ENCODE measurements at places on chromosomes 16 and 17.

- DNase-seq = no peak
These were observed 29.3 kb upstream of the KDM8 start for GRCh38 chr16:27174007-27174406.

DNA sequence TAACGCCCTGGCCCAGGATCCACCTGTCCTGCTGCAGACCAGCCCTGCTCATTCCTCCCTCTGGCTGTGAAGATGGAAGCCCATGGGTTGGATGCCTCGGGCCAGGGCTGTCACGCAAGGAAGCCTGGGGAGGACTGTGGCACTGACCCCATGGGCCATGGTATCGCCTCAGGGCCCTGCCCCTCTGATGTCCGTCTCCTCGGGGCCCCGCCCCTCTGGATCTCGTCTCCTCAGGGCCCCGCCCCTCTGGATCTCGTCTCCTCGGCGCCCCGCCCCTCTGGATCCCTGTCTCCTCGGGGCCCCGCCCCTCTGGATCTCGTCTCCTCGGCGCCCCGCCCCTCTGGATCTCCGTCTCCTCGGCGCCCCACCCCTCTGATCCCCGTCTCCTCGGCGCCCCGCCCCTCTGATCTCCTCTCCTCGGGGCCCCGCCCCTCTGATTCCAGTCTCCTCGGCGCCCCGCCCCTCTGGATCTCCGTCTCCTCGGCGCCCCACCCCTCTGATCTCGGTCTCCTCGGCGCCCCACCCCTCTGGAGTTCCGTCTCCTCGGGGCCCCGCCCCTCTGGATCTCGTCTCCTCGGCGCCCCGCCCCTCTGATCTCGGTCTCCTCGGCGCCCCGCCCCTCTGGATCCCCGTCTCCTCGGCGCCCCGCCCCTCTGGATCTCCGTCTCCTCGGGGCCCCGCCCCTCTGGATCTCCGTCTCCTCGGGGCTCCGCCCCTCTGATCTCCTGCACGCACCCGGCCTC lies 24.0 kb downstream of the METRNL start:
- DNase-seq = peak; percentile 85

DNA sequence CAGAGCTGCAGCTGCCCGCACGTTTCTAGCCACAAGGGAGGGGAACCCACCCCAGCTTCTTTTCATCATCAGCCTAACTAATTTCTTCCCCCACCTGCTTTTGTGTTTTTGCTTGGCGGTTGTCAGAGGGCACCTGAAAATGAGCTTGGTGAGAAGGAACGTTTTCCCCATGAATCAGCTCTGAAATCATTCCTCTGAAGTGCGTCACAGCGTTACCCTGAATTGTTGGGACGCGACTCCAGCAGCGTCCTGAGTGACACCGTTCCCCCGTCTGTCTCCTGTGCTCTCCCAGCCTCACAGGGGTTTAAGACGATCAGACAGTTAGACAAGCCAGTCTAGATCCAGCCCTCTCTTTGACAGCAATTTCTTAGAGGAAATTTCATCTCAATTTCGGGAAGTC lies 722.9 kb upstream of the EEF2KMT start:
- no peak for DNase-seq

DNA sequence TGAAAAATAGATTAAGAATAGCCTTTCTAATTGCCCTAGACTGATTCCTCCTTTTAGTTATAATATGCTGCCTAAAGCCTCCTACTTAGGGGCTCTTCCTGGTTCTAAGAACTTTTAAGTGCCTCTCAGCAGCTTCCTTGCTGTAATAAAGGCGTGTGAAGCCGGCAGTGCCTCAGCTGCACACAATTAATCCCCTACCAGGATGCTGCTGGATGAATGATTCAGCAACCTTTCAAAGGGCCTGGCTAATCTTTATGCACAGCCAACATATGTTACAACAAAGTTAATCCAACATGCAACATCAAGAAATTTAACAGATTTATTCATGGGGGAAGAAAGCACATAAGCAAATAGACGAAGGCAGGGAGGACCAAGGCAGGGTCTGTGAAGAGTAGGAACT lies 145.2 kb downstream of the PMP22 start:
- no peak for DNase-seq

DNA sequence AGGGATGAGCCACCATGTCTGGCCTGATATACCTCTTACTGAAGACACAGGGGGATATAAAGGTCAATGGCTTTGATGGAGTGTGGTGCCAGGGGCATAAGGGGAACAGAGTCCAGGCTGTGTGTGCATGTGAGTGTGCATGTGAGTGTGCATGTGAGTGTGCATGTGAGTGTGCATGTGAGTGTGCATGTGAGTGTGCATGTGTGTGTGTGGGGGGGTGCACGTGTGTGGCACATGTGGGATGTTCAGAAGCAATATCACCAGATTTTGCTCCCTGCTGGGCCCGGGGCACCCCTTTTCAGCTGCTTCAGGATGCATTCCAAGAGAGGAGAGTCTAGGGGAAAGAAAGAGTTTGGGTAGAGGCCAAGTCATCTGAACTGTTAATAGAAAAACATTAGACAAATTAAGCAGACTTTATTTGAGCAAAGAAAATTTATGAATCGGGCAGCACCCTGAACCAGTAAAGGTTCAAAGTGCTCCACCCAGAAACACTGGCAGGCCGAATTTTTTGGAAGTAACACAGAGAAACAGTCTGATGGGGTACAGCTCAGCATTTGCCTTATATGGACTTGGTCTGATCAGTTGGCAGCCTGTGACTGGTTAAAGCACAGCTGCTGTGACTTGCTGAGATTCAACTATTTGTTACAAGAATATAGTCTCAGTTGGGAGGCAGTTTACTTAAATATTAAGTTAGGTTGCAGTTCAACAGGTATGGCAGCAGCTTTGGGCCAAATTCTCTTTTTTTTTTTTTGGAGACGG lies 9.7 kb downstream of the CHST5 start:
- DNase-seq = no peak

DNA sequence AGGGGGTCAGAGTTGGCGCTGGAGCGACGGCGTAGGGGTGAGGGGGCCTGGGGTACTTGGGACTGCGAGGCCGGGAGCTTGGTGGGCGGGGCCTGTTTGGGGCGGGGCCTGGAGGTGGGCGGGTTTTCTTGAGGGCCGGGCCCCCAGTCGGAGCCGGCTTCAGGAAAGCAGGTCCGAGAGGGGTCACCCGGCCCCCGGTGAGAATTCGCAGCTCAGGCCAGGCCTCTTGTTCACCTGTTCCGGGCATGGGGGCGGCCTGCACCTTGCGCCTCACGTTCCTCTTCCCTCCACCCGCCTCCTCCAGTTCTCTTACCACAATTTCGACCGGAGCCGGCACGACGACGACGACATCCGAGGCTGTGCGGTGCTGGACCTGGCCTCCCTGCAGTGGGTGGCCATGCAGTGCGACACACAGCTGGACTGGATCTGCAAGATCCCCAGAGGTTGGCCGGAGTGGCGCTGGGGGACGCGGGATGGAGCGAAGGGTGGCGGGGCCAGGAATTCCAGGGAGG lies 52.5 kb downstream of the MRC2 start:
- no peak for DNase-seq

DNA sequence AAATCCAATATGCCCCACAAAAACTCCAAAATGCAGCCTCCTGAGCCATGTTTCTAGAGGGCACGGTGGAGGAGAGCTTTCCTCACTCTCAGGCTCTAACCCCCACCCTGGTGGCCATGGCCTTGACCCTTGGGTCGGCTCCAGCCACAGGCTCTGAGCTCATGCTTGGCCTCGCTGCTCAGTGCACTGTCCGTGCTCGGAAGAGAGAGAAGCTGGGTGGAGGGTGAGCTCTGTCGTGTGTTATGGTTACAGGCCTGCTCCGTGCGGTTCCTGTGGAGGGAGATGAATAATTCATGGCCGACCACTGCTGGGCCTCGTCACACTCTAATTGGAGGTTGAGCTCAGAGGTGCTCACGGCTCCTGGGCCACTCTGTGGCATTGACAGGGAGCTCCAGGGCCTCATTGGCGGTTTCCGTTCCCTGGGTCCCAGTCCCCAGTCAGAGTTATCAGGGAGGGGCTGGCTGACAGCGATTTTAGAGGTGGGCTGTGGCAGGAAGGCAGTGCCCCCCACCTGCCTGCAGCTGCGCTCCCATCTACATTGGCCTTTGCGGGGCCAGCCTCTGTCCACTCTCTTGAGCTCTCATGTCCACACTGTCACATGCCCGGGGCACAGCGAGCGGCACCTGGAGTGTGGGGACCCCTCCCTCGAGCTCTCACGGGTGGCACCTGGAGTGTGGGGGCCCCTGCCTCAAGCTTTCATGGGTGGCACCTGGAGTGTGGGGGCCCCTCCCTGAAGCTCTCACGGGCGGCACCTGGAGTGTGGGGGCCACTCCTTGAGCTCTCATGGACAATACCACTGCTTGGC lies 24.9 kb downstream of the ACSF3 start:
- peak; percentile 37 for DNase-seq

GRCh38 chr16:12798171-12798570 lies 5.5 kb downstream of the CPPED1 start:
- no peak for DNase-seq

GRCh38 chr17:3157218-3157617 lies 29.9 kb upstream of the OR1G1 start:
- DNase-seq = no peak

DNA sequence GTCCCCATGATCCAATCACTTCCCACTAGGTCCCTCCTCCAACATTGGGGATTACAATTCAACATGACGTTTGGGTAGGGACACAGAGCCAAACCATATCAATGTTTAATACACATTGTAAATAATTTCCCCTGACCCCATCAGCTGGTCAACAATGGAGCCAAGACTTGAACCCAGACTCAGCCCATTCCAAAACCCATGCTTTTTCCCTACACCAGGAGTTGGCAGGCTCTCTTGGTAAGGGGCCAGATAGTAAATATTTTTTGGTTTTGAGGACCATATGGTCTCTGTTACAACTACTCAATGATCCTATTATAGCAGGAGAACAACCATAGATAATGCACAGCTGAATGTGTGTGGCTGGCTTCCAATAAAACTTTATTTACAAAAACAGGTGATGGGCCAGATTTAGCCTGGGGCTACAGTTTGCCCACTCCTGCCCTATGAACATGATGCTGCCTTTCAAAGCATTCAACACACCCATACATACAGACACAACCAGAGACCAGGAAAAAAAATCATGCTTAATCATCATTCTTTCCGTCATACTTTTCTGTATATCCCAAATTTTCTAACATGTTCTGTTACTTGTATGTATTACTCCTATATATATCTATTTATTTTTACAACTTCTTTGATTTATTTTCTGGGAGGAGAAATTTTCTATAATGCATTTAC lies 22.1 kb upstream of the MSI2 start:
- DNase-seq = no peak

GRCh38 chr16:13797718-13798117 lies 122.2 kb upstream of the ERCC4 start:
- DNase-seq = no peak

- DNase-seq = no peak
These were observed at the start of gene KRTAP4-8 for GRCh38 chr17:41098042-41098441. Gene KRTAP4-8, minus strand, starts transcription at chr17:41098142. Its CDS starts 58 bp downstream, at chr17:41098084.

DNA sequence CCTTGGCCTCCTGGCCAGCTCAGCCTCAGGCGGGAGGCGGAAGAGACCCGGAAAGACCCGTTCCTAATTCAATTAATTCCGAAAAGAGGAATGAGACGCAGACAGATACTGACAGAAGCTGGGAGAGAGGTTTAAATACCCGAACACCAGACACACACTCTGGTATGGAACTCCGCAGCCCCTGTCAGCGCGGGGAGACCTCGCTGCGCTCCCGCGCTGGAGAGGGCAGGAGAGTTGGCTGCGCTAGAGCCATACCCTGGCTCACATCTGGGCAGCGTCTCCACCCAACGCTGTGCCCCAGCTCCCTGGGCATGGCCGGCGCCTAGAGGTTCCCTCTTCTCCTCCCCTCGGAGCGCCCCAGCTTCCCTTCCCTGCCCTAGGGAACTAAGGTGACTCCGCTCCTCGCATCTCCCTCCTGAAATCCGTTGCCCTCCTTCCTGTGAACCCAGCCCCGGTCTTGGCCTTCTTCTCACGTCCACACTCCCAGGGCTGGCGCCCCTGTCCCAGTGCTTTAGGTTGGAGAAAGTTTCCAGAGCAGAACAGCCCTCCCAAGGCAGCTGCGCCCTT lies 8.0 kb downstream of the NEUROD2 start:
- DNase-seq = no peak

- DNase-seq = no peak
These were observed 4.1 kb downstream of the CAPN15 start for GRCh38 chr16:531494-532125.

- DNase-seq = no peak
These were observed 33.2 kb upstream of the FAM20A start for GRCh38 chr17:68634345-68634876.

DNA sequence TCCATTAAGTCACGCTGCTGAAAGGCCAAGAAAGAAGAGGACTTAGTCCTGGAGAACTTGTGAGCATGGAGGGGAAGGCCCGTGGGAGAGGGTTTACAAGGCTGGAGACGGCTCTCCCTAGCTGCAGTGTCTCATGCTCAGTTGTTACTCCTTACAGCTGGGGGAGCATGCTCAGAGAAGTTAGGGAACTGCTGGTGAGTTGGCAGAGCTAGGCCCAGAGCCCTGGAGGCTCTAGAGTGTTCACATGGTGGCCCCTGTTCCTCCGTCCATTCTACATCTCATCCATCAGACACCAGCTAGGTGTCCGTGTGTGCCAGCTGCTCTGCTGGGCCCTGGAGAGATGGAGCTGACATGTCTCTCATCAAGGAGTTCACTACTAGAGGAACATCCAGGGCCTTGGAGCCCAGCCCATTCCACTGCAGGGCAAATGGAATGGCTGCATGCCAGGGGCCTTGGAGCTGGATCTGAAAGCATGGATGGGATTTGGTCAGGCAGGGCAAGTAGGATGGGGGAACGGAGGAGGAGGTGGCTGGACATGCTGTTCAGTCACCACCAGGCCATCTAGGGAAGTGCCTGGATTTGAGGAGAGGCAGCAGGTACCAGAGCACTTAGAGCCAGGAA lies 6.3 kb downstream of the XYLT2 start:
- DNase-seq = no peak

Measured in kidney (tissue), 22 donors.